ENCODE measurements at places on chromosomes 11 and 22.

DNA sequence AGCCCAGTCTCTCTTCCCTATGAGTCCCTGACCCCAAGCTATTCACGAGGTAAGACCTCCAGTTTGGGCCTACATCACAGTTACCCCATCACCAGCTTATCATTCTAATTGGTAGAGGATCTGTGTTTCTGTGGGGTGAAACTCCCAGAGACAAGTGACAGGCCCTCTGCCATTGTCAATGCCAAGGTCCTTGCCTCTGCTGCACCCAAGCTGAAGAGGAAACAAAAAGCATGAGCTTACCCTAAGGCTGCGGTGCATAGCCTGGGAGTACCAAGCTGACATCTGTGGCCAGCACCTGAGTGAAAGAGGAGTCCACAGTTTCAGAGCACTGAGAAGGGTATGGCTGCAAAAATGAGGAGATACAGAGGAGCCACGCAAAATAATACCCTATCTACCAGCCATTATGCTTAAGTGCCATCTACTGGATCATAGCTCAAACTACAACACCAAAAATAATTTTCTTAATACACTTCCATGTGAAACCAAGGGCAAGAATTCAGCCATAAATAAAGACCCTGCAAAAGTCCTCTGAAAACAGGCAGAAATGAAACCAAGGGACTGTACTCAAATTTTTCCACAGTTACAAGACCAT is 62.3 kb upstream of the ANO5 start:
- DNase-seq, result peak; percentile 4

GRCh38 chr11:35153280-35153679 is 14.3 kb downstream of the CD44 start:
- DNase-seq, result no peak

- DNase-seq, result no peak
Measured at GRCh38 chr22:23285734-23286133, 105.4 kb downstream of the BCR start.

- DNase-seq, result no peak
Measured at GRCh38 chr22:20530368-20531153, 23.2 kb downstream of the MED15 start.

DNA sequence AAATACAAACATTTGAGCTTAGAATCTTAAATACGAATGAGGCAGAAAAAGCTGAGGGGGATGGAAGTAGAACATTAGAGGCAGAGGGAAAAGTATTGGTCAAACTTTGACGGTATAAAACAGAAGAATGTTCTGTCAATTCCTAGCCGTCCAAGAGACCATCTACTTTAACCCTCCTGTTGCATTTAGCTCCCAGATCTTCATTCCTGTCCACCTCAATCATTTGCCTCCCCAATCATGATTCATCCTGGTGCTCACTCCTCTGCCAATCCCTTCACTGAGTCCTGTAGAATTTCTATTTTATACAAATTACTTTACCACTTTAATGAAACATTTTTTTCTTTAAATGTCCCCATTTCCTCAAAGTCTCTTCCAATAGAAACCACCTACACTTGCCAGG is 28.2 kb downstream of the C2CD3 start:
- no peak for DNase-seq

DNA sequence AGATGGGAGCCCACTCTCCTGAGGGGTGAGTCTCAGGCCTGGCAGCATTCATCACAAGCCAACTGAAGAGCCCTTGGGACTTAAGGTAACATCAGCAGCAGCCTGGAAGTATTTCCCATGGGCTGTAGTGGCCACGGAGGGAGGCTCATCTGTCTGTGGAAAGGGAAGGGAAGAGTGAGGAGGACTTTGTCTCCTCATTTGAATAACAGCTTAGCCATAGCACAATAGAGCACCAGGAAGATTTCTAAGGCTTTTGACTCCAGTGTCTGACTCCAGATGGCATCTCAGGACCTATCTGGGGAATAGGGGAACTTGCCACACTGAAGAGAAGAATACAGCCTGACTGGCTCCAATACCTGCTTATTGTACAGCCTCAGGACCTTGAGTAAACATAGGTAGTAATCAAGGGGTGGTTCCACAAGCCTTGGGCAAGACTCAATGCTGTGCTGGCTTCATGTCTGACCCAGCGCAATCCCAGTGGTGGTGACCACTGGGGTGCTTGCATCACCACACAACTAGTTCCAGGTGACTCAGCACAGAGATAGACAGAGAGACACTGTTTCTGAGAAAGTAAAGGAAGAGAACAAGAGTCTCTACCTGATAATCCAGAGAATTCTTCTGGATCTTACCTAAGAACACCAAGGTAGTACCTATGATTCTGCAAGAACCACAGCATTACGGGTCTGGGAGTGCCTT is 510.5 kb upstream of the CCDC179 start:
- no peak for DNase-seq

GRCh38 chr11:125569915-125570621 is 791 bp downstream of the EI24 start:
- DNase-seq, result no peak

GRCh38 chr22:45972091-45972888 is 4.7 kb downstream of the WNT7B start:
- DNase-seq, result no peak

DNA sequence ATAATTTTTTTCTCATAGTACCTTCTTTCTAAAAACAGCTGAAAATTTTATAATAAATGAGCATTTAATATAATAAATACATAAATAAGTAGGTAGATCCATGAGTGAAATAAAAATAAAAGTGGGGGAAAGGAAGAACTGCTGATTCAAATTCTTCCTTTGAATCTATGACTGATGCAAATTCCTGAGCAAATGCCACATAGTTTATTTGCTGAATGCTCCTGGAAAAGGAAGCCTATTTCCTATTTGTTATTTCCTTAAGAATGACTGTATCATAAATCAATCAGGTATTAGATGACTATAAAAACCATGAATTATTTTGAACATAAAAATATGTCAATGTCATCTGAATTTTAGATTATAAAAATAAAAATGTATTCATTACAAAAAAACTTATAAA is 16.6 kb downstream of the BTBD10 start:
- no peak for DNase-seq

DNA sequence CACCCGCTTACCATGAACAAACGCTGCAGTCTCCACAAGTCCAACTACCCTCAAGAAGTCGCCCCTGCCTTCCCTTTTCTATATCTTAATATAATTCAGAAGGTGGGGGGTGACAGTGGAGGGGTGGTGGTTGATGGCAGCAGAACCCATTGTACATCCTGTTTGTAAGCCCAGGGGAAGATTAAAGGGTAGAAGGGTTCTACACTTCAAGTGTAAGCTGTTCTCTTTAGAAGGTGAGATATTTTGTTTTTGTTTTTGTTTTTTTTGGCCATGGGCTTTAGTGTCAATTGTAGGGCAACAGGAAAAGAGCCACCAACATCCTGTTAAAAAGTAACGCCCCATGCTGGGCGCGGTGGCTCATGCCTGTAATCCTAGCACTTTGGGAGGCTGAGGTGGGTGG is 34.9 kb upstream of the RRAS2 start:
- no peak for DNase-seq

- no peak for DNase-seq
Measured at GRCh38 chr11:68145120-68145866, 24.1 kb upstream of the CHKA start.

DNA sequence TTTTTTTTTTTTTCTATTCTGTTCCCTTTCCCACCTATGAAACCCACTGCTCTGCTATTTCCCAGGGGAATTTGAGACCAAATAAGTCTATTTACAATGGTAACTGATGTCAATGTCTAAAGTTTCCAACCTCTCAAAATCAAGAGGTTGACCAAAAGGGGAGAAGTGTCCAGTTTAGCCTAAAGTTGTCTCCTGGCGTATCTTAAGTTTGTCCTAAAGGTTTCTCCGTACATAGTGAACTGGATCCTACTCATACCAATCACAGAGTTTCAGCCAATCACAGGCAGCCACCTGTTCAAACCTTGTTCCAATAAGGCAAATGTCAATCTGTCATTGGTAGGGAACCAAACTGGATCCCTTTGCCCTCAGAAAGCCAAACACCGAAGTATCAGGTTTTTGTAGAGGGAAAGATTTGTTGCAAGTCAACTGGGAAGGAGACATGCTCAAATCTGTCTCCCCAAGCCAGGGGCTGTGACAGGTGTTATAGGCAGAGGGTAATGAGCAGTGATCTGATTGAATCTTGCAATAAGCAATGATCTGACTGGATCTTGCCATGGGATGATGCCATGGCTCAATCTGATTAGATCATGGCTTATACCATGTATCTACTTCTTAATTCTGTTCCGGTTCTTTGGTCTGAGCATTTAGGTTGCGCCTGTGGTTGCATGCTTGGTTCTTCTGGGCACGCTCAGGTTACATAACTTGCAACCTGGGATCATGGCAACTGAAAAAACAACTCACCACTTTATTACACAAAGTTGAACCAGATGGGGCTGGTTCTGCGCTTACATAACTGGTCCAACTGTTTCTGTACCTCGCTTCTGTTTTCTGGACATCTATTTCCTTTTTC is 1.1 kb upstream of the VPS37C start:
- peak; percentile 37 for DNase-seq

- no peak for DNase-seq
Measured at GRCh38 chr11:99135508-99135907, 114.8 kb downstream of the CNTN5 start.

DNA sequence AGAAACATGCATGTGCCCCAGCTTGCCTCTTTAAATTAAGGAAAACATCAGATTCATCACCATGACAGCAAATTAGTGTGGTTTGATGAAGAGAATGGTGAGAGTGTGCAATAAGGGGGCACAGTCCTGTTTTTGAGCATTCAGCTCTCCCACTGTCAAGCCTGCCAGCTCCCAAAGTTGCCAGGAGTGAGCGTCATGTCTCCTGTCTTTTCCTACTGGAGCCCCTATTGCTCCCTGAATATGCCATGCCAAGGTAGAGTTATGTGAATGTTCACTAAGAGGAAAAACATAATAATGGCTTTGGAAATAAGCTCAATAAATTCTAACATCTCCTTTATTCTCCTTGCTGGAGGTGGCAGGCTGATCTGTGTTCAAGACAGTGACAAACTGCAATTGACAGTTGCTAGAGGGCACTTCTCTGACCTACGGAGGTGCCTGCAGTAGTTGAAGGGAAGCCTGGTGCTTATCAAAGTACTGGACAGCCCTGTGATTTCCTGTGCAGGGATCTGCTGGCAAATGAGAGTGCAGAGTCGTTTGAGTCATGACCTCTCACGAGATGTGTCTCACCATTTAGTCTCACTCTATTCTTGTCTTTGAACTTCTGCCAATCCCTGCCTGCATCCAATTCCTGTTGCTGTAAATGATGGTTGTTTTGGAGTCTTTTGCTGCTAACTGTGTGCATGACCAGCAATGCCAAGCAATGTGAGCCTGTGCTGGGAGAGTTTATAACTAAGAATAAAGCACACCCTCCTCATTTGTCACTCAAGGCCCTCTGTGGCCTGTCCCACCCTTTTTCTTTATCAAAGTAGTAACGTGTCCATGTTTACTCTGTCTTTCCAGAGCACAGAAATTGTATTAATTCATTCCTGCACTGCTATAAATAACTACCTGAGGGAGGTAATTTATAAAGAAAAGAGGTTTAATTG is 34.8 kb downstream of the MRGPRX2 start:
- no peak for DNase-seq

DNA sequence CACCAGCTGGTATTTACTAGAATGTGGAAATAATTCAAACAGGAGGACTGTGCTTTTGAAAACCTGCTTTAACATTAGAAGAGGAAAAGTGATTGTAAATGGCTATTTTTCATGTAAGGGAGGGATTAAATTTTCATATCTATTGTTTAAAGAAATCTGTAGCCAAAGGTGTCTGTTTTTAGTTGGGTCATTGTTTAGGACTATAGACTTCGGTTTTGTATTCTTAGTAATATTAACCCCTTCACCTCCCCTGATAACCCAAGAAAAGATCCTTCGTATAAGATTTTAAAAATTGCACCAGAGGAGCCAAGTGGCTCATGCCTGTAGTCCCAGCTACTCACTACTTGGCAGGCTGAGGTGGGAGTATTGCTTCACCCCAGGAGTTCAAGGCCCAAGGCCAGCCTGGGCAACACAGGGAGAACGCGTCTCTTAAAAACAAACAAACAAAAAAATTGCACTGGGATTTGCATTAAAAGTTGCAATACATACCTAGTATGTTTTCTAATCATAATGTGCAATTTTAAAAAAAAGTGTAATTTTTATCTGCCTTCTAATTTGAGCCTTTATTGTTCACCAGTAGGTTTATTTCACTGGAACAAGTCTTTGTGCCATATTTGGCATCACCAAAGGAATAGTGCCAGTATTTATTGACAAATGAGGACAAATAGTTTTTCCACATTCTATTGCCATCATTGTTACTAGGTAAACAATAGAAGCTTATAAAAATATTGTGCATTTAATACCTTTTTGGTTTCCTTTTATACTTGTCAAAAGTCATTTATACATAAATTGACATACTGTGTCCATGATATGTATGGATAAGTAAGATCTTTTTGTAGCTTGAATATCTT is 34.3 kb downstream of the MTMR3 start:
- no peak for DNase-seq

GRCh38 chr11:91470656-91471055 is 754.0 kb upstream of the FAT3 start:
- no peak for DNase-seq

Data from NCI-H446 (cell line).